HFFc6 (cell line): ENCODE measurements at places on chromosomes 11 and 22.

DNA sequence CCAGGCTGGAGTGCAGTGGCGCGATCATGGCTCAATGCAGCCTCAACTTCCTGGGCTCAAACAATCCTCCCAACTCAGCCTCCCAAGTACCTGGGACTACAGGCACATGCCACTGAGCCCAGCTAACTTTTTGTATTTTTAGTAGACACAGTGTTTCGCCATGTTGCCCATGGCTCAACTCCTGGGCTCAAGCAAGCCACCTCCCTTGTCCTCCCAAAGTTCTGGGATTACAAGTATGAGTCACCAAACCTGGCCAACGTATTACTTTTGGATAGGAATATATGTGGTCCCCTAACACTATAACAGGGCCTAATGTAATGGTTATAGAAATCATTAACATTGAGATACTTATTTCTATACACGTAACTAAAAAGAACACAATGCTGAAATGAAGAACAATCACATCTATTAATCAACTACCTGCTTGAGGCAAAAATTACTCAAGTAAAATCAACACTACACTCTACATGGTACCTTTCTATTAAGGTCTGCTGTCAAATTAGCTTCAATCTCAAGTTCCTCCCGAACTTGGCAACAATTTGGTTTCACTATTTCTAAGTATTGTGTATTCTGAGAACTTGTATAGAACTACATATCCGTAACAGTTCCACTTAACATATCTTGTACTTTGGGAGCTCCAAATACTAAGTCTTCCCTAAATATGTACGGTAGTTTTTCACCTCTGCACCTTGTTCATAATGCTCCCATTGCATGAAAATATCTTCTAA lies 124.9 kb downstream of the FCHSD2 start:
- H3K4me1 ChIP-seq: peaks cover 26% of the 10 kb centered on the region
- no peak for DNase-seq
- H3K4me3 ChIP-seq: no peak overlapping the region
- no peak overlapping the region for H3K27ac ChIP-seq
- no peaks in the 10 kb centered on the region; the same call in 1 of the 2 replicates for H3K27me3 ChIP-seq
- no peaks in the 10 kb centered on the region; the same call in 1 of the 2 replicates for H3K36me3 ChIP-seq

DNA sequence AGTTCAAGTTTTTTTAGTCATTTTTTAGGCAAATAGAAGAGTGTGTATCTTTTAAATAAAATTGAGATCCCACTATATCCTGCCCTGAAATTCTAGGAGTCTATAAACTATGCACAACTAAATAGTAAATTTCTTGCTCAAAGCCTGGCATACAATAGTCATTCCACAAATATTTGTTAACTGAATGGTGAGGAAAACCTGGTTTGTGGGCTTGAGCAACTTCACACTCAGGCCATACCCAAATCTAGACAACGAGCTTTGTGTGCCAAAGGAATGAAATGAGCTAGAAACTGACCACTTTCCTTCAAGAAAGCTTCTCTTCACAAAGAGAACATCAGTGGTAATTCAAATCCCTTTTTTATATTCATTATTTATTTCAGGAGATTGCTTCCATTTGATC lies 39.6 kb upstream of the AMOTL1 start:
- no peak overlapping the region for H3K27ac ChIP-seq
- no peaks in the 10 kb centered on the region for H3K36me3 ChIP-seq
- peaks cover 1% of the 10 kb centered on the region; the same call in 1 of the 2 replicates for H3K27me3 ChIP-seq
- no peak for DNase-seq
- peaks cover 57% of the 10 kb centered on the region for H3K4me1 ChIP-seq
- no peak overlapping the region for H3K4me3 ChIP-seq

DNA sequence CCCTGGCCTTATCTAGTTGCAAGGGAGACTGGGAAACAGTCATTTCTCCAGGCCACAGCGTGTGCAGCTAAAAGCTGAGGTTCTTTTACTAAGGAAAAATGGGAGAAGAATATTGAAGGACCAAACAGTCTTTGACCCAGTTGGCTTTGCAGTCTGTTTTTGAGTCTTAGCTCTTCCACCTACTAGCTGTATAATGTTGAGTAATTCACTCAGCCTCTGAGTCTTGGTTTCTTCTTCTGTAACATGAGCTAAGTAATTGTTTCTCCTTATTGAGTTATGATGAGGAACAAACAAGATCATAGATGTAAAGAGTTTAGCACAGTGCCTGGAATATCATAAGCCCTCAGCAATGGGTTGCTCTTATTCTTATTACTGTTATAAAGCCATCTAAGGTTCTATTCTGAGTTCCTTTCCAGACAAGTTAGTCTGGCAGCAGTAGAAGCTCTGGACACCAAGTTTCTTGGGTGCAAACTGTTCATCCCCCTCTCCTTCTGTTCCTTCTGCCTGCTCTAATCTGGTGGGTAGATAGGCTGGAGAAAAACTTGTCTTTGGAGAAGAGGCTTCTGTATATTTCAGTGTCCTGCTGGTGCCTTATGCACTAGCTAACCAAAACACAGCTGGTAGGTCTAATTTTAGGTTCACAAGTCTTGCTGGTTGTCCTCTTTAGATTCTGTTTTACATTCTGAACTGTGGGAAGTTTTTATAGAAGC lies 13.5 kb downstream of the TRIM44 start:
- no peak overlapping the region for H3K4me3 ChIP-seq

- H3K4me1 ChIP-seq: peaks cover 5% of the 10 kb centered on the region; the same call in 1 of the 2 replicates
- DNase-seq: no peak
- no peaks in the 10 kb centered on the region for H3K36me3 ChIP-seq
- H3K27ac ChIP-seq: no peak overlapping the region
- H3K4me3 ChIP-seq: no peak overlapping the region
Measured at GRCh38 chr22:41913842-41914534, 886 bp downstream of the SHISA8 start.

DNA sequence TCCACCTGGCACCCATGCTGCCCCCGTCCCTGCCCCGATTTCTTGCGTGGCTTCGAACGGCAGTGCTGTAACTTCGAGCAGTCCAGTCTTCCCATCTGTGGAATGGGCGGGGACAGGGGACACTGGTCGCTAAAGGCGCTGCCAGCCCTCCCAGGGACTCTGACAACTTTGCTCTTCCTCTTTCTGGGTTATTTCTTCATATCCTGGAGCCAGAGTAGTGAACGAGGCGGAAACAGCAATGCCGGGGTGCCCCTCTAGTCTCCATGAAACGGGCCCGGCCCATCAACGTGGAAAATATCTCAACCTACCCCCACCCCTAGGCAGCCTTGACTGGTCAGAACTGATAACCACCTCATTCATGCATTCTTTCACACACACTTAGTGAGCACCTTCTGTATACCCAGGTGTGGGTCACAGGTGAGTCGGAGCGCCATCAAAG lies 42.8 kb downstream of the TRIOBP start:
- H3K27ac ChIP-seq: no peak overlapping the region
- peaks cover 10% of the 10 kb centered on the region for H3K27me3 ChIP-seq
- H3K36me3 ChIP-seq: no peaks in the 10 kb centered on the region

DNA sequence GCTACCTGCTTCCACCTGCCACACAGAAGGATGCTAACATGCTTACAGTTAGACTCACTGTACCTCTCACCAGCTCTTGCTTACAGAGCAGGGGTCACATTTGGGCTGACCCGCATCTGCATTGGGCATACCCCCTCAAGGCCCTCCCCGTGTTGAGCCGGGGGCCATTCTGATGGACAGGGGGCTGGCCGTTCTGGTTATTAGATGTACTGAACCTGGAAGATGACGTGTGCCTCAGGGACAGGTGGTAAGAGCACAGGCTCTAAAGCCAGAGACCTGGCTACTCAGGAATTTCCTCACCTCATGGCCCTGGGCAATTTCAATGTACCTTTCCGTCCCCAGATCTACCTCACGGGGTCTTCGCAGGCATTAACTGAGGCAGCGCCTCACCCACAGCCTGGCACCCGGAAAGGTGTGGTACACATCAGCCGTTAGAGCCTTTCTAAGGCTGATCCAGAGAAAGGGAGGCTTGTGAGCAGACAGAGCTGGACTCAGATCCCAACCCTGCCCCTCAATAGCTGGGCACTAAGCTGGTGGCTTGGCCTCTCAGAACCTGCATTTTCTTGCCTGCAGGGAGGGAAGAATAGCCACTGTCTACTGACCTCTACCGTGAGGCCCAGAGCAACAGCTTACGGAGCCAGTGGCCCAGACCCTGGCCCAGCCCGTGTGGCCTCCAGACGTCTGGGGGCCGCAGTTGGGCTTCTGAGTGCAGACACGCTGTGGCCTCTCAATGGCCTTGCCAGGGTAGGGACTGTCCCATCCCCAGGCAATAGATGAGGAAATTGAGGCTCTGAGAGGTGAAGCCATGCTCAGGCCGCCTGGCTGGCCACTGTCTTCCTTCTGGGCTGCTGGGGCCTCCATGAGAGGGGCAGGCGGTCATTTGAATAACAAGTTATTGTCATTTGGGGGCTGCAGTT lies 100.6 kb downstream of the MORC2 start:
- no peak for DNase-seq
- no peaks in the 10 kb centered on the region for H3K36me3 ChIP-seq
- H3K4me3 ChIP-seq: no peak overlapping the region

DNA sequence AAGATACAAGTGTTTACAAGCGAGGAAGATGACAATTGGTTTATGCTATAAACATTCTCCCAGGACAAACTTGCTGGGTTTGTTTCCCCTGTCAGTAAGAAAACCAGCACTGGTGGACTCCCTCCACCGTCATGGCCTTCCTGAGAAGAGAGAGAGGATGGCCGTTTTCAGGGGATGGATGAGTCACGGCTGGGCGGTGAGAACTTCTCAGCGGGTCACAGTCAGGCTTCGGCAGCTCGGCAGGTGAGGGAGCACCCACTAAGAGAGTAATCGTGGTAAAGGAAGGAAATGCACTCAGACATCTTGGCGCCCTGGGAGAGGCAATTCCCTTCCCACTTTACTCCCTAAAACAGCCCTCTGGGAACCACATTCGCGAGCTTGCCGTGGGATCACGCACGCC lies 83.9 kb downstream of the NCAM1 start:
- no peak for DNase-seq
- no peaks in the 10 kb centered on the region for H3K4me1 ChIP-seq
- H3K27me3 ChIP-seq: no peaks in the 10 kb centered on the region
- H3K36me3 ChIP-seq: peaks cover 9% of the 10 kb centered on the region
- no peak overlapping the region for H3K27ac ChIP-seq
- no peak overlapping the region for H3K4me3 ChIP-seq
